GM12891 (cell line): ENCODE measurements at places on chromosomes 11 and 22.

- no peak for DNase-seq
These were observed 33.4 kb downstream of the ARFGAP2 start for GRCh38 chr11:47143322-47143721.

DNA sequence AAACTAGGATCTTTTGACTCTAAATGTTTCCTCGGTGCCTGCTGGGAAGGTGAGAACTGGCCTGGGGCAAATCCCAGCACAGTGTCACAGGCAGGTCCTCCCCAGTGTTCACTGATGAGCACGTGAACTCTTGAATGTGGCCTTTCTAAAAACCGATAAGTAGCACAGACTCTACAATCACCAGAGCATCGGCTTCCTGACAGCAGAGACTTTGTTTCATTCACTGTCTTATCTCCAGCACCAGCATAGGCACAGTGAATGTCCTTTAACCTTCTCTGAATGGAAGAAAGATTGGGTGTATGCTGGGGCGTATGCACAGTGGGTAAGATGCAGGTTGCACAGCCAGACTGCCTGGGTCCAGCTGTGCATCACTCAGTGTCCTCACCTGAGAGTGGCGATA, 59.3 kb upstream of the EIF3D start:
- no peak for DNase-seq

- no peak for DNase-seq
These were observed 35.2 kb upstream of the CSNK1E start for GRCh38 chr22:38352436-38352835.

GRCh38 chr11:61477126-61477525, 31.4 kb upstream of the LRRC10B start:
- no peak for DNase-seq

- no peak for DNase-seq
These were observed 836.2 kb downstream of the DLG2 start for GRCh38 chr11:84790849-84791427.

GRCh38 chr11:133163463-133164419, 368.6 kb downstream of the OPCML start:
- peak; percentile 37 for DNase-seq

DNA sequence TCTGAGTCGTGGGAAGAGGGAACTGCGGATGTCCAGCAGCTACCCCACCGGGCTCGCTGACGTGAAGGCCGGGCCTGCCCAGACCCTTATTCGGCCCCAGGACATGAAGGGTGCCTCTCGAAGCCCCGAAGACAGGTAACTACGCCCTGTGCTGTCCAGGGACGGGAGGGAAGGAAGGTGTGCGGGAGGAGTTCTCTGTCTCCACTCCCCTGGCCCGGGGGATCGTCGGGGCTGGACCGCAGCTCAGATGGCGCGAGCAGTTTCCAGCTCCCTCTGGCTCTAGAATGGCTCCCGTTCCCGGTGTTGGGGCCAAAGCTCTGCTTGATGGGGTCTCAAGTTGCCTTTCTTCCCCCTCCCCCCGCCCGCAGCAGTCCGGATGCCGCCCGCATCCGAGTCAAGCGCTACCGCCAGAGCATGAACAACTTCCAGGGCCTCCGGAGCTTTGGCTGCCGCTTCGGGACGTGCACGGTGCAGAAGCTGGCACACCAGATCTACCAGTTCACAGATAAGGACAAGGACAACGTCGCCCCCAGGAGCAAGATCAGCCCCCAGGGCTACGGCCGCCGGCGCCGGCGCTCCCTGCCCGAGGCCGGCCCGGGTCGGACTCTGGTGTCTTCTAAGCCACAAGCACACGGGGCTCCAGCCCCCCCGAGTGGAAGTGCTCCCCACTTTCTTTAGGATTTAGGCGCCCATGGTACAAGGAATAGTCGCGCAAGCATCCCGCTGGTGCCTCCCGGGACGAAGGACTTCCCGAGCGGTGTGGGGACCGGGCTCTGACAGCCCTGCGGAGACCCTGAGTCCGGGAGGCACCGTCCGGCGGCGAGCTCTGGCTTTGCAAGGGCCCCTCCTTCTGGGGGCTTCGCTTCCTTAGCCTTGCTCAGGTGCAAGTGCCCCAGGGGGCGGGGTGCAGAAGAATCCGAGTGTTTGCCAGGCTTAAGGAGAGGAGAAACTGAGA, 1.4 kb downstream of the ADM start:
- no peak for DNase-seq

DNA sequence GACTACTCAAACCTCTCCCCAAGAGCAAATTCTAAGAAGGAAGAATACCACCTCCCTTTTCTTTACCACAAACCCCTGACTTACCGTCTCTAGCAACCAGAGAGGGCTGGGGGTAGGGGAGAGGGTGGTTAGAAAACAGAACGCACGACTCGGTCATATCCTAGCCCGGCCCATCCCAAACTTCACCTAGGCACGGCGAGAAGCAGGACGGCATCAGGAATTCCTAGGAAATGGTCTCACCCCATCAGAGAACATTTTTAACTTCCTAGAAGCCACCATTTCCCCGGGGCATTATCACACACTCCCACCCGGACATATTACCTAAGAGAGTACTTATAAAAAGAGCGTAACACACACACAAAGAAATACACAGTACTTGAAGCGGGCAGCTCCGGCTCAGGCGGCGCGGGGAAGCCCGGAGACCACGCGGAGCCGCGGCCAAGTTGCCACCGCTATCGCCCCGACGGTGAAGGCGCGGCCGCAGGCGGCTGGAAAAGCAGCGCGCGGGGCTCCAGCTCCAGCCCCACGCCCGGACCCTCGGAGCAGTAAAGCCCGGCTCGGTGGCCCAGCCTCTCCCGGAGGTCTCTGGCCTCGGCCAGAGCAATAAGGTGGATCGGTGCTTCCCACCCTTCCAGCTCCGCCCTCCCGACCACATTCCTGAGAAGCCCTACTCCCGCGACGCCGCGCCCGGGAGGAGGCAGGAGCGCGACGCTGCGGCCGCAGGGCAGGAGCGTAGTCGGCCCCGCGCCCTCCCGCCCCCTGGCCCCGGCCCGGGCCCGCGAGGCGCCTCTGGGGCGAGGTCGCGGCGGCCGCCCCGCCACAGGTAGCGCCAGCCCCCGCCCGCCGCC, 878 bp downstream of the RRAS2 start:
- peak; percentile 32 for DNase-seq

- no peak for DNase-seq
These were observed 3.0 kb downstream of the LRFN4 start for GRCh38 chr11:66859686-66860448.

DNA sequence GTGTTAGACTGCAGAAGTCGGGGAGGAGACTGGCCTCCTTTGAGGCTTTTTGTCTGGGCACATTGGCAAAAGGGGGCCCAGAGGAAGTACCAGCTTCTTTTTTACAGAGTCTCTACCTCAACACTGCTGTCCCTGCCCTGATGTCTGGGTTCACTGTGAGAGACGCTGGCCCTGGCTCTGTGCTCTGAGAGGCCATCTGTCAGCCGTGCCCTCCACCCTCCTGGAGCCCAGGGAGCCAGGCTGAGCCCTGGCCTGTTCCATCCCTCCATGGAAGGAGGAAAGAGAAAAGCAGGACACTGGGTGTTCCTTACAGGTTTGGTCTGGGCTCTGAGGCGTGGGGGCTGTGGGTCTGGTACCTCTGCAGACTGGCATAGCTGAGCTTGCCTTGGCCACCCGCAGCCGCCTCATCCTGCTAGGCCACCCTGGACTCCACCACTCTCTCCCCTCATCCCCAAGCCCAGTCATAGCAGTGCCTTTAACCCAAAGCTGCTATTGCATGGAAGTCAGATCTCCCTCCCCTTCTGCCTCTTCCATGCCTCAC, 105.5 kb upstream of the PARVA start:
- no peak for DNase-seq

GRCh38 chr11:131546218-131546895, 175.9 kb downstream of the NTM start:
- no peak for DNase-seq

DNA sequence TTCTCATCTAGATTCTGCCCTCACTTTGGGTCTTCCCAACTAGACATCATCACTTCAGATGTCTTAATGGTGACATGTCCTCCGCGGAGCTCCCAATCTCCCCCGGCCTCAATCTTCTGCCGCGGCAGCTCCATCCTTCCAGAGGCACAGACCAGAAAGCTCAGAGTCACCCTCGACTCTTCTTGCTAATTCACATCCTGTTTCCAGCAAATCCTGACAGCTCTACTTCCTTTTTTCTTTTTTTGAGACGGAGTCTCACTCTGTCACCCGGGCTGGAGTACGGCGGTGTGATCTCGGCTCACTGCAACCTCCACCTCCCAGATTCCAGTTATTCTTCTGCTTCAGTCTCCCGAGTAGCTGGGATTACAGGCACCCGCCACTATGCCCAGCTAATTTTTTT, 54.5 kb downstream of the CACNG2 start:
- no peak for DNase-seq

GRCh38 chr11:95066716-95067038, at the start of gene SRSF8:
TSS of gene SRSF8 (plus strand) at chr11:95066919. CDS start at chr11:95067227, 308 bp downstream.
- DNase-seq, result no peak

DNA sequence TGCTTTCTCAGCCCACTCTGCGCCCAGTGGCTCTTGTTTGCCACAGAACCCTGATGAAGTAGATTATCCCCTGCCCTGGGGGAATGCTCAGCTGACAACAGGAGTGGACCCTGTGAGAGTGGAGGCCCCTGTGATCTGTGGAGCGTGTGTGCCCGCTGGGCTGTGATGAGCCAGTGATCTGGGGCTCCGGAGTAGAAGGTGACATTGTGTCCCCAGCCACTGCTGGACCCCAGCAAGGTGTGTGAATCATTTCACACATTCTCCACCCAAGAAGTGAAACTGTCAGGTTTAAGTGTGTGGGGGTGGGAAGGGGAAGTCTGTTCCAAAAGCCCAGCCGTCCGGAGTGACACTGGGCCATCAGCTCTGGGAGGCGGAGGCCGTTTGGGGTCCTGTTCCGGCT, 33.1 kb upstream of the GRAMD4 start:
- peak; percentile 83 for DNase-seq

DNA sequence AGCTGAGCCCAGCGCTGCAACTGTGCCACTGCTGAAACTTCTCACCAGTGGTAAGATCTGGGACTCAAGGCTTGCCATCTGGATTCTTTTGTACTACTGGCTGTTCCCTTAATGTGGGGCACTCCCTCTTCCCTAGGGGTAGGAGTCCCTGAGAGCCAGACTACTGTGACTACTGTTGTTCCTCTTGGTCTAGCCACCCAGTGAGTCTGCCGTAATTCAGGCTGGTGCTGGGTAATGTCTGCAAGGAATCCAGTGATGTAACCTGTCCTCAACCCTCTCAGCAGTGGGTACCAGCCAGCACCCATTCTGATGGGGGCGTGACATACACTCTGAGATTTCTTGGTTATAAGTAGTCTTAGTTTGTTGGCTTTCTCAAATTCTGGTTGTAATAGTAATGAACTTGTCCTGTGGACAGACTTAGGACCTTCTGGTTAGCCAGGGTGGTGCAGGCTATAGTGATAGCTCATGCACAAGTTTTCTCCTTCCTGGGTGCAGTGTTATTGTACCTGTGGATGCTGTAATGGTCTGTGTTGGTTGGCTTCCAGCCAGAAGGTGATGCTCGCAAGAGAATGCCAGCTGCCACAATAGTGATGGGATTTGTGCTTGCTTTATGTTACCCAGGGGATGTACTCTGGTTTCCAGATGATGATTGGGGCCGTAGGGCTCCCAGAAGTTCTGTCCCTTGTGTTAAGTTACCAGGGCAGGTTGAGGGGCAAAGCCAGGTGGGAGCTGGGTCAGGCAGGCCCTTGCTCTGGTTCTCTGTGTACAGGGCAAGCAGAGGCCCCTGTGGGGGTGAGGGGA, 65.5 kb downstream of the ARHGAP42 start:
- no peak for DNase-seq

- DNase-seq, result peak; percentile 71
These were observed at the start of gene CCDC15 for GRCh38 chr11:124953753-124954589. TSS of gene CCDC15 (plus strand) at chr11:124954202. CDS start at chr11:124954733, 531 bp downstream.

DNA sequence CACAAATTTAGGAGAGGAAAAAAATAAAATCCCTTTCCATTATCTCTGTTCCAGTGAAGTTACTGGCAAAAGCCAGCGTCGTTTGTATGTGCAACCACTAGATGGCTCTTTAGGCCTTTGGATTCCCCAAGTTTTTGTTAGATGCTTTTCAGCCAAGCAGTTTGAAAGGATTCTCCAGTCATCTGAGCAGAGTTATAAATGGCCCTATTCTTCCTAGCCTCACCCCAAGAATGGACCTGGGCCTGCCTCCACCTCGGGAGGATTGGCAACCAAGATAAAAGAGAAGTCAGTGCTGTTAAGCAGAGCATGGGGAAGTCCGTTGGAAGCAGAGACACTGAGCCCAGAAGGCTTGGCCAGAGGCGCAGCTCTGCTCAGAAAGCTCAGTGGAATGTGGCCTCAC, 15.4 kb downstream of the FAM181B start:
- DNase-seq, result peak; percentile 18

GRCh38 chr11:92304271-92304670, 79.7 kb downstream of the FAT3 start:
- no peak for DNase-seq

DNA sequence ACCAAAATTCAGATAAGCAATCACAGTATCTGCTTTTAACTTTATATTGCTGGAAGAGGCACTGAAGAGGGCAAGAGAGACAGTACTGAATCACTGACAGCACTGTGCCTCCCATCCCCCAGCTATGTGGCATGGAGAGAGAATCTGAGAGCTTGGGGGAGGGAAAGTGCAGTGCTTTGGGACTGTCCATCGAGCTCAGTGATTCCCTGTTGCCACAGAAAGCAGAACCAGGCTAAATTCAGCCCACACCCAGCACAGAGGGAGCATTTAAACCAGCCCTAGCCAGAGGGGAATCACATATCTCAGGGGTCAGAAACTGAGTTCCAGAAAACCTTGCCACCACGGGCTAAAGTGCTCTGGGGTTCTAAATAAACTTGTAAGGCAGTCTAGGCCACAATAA, 44.3 kb downstream of the KCNQ1 start:
- no peak for DNase-seq

DNA sequence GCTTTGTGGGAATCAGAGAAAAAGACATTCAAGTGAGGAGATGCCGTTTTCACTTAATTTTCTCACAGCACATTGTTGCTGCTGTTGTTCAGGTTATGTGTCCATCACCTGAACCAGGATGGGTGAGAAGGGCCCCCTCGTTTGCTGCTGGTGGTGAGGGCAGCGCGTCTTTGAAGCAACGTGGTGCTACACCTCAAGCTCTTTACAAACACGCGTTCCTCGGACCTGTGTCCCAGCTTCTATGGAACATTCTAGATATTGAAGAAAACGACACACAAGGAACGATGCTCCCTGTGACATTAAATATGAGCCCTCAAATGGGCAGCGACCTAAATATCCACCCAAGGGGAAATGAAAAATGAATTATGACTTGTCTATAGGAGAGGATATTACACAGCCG, 418.6 kb downstream of the MN1 start:
- no peak for DNase-seq
